Activated T-cell treated with anti-CD3 and anti-CD28 coated beads for 24 hours (primary cell): ENCODE measurements at places on chromosomes 5 and 9.

- DNase-seq = no peak
Observed at GRCh38 chr5:123664961-123665360, 153.0 kb downstream of the CSNK1G3 start.

- no peak for DNase-seq
Observed at GRCh38 chr9:27293996-27294395, 3.0 kb downstream of the EQTN start.

- DNase-seq = peak; percentile 4
Observed at GRCh38 chr5:154647114-154647760, 107.9 kb upstream of the LARP1 start.

DNA sequence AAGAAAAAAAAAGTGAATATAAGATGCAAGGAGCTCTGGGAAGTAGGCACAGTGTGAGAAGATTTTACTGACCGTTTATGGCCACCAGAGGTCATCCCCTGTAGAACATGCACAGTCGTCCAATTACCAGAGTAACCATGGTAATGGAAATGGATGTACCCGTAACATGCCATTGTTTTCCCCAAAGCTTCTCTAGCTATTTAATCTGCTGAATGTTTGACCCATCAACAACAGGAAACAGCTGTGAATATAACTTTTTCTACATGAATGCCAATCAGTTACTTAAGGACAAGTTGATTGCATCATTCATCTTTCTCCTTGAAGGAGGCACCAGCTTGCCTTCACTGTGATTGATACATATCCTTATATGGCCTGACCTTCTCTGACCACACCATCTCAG is 1967.0 kb upstream of the CDH9 start:
- no peak for DNase-seq

DNA sequence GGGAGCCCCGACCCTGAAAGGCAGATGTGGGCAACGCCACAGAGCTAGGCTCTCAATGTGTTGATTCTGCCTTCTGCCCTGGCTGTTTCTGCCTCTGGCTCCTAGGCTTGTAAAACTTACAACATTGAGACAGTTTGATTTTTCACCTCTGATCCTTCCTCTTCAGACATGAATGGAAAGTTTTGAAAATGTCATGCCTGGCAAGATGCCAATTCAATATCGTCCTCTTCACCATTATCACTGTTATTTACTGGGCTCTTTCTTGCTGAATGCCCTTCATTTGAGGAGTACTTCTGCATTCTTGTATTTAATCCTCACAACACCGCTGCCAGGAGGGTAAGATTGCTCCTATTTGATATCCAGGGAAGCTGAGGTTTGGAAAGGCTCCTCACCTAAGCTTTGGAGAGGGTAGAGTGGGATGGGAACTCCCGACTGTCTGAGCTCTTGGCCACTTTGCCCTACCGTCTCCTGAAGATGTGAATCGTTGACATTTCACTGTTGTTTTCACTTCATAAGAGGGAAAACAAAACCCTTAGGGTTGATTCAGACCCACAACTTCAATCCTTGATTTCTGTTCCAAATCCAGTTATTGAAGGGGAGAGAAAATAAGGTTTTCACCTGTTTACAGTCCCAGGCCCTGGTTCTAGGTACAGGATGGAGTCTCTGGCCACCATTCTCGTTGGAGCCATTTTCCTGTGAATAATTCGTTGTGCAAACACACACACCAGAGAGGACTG is 12.7 kb upstream of the FGF1 start:
- DNase-seq = no peak

GRCh38 chr5:75617736-75618352 is 6.6 kb downstream of the ANKDD1B start:
- no peak for DNase-seq

GRCh38 chr9:136572828-136573625 is 27.2 kb upstream of the NOTCH1 start:
- no peak for DNase-seq

GRCh38 chr5:126385524-126386502 is 37.4 kb upstream of the GRAMD2B start:
- DNase-seq = no peak

DNA sequence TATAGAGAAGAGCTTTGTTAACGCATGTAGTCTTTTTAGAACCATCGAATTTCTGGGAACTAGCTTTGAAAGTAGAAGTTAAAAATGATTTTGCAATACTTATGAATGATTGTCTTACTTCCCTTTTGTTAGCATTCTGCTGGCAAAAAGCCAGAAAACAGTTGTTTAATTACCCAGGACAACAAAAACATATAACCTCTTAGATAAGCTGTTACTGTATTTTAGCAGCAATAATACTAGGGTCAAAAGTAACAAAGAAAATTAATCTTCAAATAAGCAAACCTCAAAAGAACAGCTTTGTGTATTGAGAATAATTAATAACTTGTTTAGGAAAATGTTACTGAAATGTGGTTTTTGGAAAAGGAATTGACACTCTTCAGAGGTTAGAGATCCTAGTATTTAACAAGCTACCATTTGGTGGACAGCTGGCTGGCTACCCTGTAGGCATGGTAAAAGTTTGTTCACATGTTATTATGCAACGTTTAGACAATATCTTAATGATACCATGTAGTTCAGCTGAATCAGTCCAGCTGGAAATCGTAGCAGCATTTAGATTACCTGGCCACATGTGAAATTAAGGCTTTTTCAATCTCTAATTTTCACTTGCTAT is 3.8 kb downstream of the FGF10 start:
- DNase-seq = no peak

DNA sequence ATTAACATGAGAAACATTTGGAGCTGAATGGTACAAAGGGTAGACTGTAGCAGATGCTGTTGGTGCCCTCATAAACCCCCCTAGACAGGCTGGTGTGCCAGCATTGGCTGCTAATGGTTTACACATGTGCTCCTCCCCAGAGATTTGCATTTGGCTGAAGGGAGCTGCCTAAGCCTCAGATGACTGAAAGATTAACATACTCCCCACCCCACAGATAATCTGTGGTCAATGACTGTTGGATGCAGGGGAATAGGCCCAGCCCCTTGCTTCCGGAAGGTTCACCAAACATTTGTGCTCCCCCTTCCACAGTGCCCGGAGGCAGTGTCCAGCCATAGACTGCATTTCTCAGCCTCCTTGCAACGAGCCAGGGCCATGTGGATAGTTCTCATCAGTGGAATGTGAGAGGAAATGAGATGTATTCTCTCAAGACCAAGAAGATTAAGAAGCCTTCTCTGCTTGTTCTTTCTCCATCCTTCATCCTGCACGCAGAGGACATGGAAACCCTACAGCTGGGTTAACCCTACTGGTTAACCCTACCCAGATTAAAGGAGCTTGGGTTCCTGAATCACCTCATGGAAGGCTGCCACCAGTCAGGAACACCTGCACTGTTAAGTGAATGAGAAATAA is 79.6 kb downstream of the PHAX start:
- no peak for DNase-seq

DNA sequence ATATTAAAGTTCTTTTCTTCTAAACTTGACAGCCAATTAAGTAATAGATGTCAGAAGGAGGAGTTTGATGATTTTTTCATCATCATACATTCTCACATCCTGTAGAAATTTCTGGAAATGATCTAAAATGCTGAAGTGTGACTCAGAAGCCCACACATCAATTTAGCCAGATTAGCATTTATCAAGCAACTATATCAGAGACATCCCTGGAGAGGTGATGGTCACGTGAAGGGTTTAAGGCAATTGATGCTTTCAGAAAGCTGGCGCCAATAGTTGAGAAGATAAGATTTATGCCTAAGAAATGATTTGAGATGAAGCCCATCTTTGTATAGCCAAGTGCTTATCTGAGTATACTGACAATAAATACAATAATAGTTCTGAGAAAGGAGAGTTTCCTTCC is 162.9 kb upstream of the RORB start:
- no peak for DNase-seq
